ENCODE measurements at places on chromosomes 12 and 14.

DNA sequence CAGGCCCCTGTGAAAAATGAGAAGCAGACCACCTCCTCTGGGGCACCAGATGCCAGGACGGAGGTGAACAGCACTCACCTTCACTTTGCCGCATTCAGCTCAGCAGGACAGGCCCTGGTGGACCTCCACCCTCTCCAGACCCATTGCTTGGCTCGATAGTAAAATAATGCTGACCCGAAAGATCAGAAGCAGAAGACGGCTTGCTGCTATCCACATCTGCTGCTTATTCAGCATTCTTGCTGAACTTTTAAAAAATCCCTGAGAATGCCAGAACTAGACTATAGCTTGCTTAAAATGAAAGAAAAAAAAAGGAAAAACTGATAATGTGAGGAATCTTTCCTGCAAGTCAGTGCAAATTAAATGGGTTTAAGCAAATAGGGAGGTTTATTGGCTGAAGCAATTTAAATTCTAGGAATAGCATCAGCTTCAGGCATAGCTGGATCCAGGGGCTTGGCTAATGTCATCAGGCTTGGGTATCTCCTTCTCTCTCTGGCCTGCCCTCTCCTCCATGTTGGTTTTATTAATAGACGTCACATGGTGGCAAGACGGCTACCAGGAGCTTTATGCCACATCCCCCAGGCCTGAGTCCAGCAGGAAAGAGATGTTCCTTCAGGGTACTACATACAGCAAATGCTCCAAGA lies 137.9 kb downstream of the SCARB1 start:
- DNase-seq: no peak

DNA sequence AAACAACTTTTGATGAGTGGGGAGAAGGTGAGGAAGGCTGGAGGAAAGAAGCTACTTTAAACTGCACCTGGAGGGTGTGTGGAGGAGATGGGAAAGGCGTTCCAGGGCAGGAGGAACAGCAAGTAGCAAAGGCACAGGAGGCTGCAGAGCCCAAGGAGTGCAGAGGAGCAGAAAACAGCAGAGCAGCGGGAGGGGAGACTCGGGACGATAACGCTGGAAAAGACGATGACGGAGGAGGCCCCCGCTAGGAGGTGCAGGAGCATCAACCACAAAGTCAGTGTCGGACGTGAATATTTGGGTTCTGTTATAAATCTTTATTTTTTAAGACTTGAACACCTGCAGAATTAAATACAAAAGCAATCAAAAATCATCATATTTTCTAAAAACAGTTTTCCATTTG lies 44.9 kb downstream of the LGMN start:
- no peak for DNase-seq

- no peak for DNase-seq
Observed at GRCh38 chr12:69756088-69756755, 17.6 kb downstream of the RAB3IP start.

DNA sequence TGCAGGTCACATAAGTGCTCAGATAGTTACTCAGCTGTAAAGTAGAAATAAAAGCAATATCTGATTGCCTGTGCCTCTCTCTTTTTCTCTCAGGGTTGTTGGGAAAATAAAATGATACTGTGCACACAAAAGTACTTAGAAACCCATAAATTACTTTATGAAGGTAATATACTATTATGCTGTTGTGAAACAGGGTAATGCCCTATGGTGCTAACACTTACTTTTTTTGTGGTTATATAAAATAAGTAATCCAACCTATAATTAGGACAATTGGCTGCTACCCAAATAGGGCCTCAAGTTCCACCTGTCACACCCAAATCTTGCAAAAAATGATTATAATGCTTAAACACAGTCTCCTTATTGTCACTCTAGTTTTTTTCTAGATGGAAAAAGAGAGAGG lies 50.6 kb downstream of the DAAM1 start:
- no peak for DNase-seq

GRCh38 chr14:97224016-97224415 lies 426.8 kb downstream of the VRK1 start:
- no peak for DNase-seq

DNA sequence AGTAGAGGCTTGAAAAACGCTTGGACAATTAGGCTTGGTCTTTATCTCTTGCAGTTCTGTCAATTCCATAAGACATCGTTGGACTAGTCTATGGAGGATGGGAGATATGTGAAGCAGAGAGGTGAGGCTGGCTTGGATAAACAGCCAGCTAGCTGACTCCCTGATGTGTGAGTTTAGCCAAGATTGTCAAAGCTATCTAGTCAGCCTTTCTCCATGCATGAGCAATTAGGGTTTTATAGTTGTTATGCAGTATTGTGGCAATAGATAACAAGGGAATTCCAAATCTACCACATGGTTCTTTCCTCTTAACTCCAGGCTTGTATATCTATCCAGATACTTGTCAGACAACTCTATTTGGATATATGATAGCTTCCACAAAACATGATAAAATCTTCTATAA lies 153.6 kb upstream of the NRXN3 start:
- DNase-seq: no peak

DNA sequence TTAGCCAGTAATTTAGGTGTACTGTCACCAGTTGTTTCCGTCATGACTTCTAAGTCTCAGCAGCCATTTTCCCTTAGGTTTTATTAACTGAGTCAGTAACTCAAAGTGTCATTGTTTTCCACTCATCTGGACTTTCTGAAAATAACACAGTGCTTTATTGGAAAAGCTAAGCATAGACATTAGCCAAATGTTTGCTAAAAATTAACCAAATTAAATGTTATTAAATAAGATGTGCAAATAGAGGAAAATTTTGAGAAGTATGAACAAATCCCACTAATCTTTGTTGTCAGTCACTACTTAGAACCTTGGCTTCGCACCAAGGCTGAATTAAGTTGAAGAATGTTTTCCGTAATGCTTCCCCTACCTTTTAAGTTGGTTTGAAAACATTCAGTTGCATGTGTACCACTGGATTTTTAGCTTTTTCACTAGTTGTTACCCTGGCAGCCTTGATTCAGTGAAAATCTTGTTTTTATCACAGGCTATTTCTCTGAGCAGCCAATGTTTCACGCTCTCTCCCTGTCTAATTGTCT lies 43.0 kb downstream of the BORCS5 start:
- DNase-seq: no peak

- no peak for DNase-seq
Observed at GRCh38 chr14:52801014-52801712, 9.8 kb upstream of the GNPNAT1 start.

DNA sequence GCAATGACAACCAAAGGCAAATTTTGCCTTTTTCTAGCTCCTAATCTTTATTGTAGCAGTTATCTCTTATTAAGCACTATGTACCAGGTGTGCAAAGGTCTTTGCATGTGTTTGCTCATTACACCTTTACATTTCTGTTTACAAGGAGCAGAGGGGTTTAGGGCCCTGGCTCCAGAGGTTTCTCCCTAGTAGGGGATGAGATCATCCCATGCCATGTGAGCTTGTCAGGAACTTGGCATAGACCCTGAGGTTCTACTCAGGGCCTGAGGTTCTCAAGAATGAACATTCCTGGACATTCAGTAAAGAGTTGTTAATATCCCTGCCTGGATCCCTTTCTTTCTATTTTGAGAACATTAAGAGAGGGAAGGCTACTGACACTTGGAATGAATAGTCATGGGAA lies 292.0 kb downstream of the RPAP3 start:
- no peak for DNase-seq

DNA sequence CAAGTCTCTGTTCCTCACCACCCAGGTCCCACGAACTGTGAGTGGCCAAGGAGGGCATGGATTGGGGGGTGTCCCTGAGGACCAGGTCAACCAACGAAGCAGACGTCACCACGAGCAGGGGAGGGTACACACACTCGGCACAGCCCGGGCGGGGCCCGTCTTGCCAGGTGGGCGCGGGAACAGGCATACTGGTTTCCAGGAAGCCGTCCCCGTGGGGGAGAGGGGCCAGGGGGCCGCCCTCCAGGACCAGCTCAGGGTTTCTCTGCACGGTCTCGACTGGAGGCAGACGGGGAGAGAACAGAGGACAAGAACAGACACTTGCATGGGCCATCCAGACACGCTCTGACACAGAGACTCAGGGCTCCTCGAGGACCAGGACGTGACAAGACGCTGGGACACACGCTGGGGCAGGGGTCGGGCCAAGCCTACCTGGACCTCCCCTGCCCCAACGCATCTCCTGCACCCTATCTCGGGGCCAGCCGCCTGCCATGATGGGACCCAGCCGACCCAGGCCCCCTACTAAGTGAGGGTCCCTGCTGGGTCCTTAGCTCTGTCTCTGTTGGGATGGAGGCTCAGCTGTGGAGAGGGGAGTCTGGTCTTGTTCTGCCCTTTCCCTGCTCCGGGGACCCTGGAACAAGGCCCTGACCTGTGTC lies 11.3 kb downstream of the ARL6IP4 start:
- DNase-seq: no peak

DNA sequence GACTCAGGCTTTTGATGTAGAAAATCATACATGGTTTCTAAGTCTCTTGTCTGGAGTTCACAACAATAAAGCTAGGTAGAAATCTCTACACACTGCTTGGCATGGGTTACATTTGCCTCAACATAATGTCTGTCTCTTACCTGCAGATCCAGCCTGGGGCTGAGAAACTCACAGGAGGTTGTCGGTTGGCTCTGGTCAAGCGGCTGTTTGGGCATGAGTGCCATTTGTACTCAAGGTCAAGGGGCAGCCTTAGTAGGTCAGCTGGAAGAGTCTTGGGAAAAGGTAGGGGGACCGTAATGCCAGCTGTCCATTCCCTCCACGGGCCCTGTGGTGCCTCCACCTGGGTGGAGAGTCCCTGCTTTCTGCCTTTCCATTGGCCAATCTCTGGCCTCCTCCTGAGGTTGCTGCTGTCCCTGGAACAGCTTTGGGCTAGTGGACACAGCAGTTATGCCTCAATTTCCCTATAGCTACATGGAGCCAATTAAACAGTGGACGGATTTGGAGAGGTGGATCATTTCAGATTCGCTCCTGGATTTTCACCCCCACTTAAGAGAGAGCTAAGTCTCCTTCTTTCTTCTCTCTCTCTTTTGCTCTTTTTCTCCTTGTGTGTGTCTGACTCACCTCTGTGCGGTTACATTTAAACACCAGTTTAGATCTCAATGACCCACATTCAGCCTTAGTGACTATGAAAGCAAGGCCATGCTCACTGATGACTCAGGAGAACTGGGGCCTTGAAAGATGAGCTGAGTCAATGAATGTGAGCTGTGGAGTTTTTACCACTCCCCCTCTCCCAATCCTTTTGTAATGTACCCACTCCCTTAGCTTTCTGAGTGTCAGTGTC lies 132.8 kb upstream of the HIF1A start:
- DNase-seq: no peak
